ENCODE measurements at places on chromosomes 4 and X. TPM values are rescaled to one million over a fixed set of nuclear protein-coding genes. Genes with fewer than 3 reads are reported as not detected.

- no peak for DNase-seq
These were observed 208.8 kb downstream of the COX18 start for GRCh38 chr4:72860766-72861165.

- DNase-seq = no peak
These were observed 23.1 kb upstream of the TNIP3 start for GRCh38 chr4:121187206-121187605.

DNA sequence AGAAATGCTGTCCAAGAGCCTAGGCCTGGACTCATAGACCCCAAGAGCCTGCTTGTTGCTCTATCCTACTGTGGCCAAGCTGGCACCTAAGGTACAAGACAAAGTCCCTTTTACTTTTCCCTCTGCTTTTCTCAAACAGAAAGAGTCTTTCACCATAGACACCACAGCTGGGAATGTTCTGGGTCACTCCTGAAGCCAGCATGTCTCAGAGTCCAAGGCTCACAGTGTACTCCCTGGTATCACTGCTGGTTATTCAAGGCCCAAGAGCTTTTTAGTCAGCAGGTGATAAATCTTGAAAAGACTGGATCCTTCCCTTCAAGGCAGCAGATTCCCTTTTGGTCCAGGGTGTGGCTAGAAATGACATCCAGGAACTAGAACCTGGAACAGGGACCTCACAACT lies 328.8 kb downstream of the IQCM start:
- DNase-seq = no peak

GRCh38 chr4:188452097-188452496 lies 312.9 kb downstream of the TRIML1 start:
- DNase-seq = no peak

The TEX28 gene
- not detected for total RNA-seq

DNA sequence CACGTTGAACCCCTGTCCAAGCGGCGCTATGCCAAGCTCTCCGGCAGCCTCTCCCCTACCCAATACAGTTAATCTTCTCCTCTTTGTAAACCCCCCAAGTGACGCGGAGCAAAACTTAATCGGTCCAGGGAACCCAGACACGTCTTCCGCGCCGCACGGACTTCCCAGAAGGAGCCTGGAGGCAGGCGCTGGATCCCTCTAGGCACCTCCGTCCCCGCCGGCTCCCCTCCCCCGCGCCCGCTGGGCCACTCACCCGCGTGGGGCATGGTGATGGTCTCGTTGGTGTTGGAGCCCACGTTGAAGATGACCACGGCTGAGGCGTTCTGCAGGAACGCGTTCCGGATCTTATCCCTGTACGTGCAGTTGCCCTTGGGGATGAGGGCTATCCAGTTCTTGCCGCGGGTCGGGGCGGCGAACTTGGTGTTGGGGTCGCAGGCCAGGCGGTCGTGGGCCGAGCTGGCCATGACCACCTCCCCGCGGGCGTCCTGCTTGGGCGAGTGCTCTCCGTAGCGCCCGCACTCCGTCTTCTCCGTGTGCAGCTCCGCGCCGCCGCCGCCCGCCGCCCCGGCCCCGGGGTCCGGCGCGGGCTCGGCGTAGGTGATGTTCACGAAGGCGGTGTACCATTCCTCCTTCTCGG lies 1.1 kb downstream of the RNF150 start:
- DNase-seq = no peak

GRCh38 chr4:139900964-139901376 lies 235.4 kb downstream of the MGST2 start:
- DNase-seq = no peak

DNA sequence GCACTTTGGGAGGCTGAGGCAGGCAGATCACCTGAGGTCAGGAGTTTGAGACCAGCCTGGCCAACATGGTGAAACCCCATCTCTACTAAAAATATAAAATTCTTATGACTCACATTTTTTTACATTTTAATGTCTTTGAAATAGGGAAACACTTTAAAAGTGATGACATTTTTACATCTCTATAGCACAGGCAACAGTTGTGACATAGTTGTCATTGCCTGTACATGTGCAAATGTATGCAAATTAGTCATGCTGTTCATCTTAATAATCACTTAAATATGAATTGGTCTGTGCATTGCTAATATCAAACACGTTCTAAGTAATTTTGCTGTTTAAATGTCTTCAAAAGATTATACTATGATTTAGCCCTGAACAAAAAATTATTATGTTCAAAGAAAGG lies 41.7 kb downstream of the ZGRF1 start:
- DNase-seq = no peak

- DNase-seq = no peak
These were observed 19.2 kb upstream of the SLC6A14 start for GRCh38 chrX:116417214-116417613.

DNA sequence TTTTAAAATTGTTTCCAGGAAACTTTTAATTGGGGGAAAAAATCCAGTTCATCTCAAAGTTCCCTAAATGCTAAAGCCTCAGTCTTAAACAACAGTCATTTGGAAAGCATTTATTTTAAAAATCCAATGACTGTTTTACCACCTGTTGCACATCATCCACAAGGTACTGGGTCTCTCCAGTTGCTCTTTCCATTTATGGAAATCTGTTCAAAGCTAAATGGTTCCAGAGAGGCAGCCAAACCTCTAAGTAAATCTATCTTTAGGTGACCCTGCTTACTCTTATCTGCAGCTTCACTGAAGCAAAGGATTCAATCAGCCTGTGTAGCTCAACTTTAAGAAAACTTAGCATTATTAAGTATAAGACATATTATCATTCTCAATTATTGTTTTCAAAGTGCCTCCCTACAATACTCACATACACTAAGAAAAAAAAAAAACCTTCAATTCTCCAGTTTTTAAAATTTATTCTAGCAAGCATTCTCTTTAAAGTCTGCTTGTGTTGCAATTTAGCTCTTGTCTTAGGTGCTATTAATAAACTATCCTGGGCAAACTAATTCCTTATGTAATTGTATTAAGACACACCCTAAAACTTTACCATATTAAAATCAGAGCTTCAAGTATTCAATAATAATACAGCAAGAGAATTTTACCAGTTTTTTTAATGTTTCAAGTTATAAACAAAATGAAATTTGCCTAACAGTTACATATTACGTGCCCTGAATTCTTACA lies 60.6 kb downstream of the NOCT start:
- DNase-seq = no peak

The PNCK gene
- total RNA-seq = not detected

The SHROOM2 gene
- total RNA-seq = 4.3 TPM

The CFAP99 gene
- total RNA-seq = not detected

DNA sequence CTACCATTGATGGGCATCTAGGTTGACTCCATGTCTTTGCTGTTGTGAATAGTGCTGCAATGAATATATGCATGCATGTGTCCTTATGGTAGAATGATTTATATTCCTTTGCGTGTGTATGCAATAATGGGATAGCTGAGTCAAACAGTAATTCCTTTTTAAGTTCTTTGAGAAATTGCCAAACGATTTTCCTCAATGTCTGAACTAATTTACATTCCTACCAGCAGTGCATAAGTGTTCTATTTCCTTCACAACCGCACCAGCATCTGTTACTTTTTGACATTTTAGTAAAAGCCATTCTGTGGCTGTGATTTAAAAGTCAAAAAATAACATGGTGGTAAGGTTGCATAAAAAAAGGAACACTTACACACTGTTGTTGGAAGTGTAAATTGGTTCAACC lies 103.1 kb upstream of the FAM47B start:
- no peak for DNase-seq

DNA sequence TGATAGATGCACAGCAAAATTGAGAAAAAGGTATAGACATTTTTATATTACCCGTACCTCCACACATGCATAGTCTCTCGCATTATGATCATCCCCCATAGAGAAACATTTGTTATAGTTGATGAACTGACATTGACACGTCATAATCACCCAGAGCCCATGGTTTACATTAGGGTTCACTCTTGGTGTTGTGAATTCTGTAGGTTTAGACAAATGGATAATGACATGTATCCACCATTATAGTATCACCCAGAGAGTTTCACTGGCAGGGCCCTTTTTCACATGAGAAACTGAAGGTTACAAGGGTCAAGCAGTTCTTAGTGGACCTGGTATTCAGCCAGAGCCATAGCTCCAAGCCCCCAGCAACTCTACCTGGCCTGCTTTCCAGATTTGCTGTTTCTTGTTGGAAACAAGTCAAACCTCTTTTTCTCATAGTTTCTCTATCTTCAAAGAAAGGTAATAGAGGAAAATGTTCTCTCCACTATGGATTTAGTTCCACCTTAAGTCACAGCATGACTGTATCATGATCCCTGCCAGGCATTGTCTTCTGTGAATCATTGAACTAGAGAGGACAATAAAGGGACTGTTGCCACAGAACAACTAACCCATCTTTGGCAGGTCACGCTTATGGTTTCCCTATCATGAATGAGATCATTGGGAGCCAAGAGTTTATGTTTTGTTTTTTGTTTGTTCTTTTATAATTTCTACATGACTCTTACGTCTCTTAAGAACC lies 64.0 kb downstream of the HHIP start:
- DNase-seq = peak; percentile 86

DNA sequence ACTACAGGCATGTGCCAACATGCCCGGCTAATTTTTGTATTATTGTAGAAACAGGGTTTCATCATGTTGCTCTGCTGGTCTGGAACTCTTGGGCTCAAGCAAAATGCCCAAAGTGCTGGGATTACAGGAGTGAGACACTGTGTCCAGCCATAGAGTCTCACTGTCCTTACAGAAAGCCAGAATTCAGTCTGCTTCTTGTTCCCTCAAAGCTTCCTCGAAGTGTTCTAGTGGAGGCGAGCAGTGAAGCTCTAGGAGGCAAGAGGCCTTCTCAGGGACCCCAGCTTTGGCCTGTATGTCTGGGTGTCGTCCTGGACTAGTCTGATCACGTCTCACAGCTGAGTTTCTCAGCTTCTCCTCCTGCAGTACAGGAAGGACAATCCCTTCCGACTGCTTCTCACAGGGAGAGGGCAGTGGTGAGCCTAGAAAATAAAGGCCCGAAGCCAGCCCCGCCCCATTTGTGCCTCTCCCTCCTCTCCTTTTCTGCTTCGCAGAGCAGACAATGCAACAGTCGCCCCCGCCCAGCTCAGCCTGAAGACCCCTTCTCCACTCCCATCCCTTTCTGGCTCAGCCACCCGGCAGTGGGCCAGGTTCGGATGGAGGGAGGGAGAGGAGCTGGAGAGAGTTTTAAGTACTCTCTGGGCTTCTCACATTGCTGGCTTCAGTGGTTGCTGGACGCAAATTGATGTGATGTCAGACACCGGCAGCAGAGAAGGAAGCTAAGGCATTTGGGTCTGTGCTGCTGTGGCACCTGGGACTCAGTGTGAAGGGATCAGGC lies 11.1 kb upstream of the FAM3A start:
- DNase-seq = peak; percentile 59

DNA sequence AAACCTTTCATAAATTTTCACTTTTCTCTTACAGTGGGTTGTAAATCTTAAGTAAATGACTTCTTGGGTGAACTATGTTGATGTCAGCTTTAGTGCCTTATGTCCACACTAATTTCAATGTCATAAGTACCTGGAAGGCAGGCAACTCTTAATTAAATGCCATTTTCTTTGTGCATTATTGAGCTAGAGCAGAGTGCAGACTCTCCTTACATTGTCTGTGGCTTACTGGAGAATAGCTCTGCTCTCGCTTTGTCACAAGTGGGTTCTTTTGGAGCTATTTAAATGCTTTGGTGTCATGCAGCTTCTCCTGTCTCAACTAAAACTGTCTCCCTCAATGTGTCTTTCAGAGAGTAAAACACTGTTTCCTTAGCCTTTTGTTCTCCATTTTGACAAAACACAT lies 411.6 kb downstream of the STIM2 start:
- no peak for DNase-seq

GRCh38 chr4:18012134-18012806 lies 9.3 kb downstream of the LCORL start:
- no peak for DNase-seq

DNA sequence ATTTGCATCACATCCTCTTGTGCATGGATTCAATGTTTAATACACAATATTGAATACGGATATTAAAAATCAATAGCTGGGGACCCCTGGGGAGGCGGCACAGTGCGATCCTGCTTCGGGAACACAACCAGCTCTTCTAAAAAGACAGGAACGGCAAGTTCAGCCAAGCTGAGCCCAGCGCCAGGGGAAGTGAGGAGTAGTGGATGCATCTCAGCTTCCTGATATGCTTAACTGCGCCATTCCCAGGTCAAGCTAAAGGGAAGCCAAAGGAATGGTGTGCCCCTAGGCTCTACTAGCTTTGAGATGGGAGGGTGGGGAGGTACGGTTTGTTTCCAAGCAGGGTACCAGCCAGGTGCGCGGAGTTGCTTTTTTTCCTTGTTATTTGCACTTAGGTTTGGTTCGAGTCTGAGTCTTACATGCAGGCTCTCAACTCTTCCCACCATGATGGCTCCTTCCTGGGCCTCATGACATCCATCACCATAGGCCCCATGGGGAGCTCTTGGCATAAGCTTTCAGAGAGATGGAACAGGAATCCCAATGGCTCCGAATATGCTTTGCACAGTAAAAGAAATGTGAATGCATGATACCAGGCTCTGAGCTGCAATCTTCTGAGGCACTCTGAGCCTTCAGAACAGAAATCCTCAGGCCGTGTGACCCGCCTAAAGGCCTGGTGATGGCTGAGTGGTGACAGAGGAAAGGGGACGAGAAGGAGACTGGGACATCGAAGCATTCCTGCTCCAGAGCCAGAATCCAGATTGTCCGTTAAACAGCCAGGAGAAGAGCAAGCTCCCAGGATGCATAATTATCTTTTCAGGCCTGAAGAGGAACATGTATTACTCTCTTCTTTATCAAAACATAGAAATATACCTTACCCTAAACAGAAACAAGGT lies 51.8 kb upstream of the BCOR start:
- no peak for DNase-seq

DNA sequence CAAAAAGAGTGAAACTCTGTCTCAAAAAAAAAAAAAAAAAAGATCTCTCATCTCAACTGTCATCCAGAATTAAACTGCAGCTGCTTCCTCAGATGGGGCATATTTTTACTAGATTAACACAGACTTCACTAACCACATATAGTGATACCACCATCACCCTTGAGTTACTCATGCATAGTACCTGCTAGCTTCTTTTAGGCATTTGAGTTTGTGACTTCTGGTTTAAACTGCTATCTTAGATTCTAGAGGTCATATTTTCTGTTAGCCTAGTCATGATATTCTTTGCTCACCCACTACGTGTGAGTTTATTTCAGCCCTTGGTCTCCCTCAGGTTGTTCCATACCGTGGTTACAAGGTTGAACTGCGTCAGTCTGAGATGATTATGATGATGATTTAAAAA lies 154.9 kb upstream of the BMP3 start:
- no peak for DNase-seq

- DNase-seq = no peak
These were observed 8.3 kb upstream of the AGA start for GRCh38 chr4:177450426-177451107.

The GPR34 gene
- not detected for total RNA-seq

GRCh38 chrX:56744996-56745395 lies 16.0 kb downstream of the NBDY start:
- no peak for DNase-seq

The ASB9 gene
- 1.4 TPM for total RNA-seq

- no peak for DNase-seq
These were observed 214.2 kb upstream of the PUDP start for GRCh38 chrX:7362111-7362510.

GRCh38 chrX:154441564-154441963 lies 2.4 kb upstream of the FAM50A start:
- no peak for DNase-seq

All from SJSA1 (cell line).